Hepatocyte (in vitro differentiated cells): ENCODE measurements at places on chromosomes 7 and 10.

DNA sequence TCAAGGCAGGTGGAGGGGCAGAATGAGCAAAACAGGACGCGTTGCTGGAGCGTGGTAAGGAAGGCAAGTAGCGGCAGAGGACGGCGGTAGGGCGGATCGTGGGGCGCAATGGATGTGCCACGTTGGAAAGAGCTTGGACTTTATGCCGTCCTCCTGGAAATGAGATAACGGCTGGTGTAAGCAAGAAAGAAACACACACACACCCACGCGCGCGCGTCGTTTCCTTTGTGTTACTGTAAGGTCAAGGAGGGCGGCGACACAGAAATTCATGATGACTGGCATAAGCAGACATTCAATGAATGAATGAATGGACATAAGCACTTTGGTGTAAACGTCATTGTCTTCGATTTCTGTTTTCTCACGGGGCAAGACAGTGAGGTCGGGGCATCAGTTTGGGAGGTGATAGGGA lies 683 bp upstream of the ENTPD7 start:
- DNase-seq = peak; percentile 80

- no peak for DNase-seq
These were observed 22.3 kb downstream of the BTBD16 start for GRCh38 chr10:122293156-122293960.

DNA sequence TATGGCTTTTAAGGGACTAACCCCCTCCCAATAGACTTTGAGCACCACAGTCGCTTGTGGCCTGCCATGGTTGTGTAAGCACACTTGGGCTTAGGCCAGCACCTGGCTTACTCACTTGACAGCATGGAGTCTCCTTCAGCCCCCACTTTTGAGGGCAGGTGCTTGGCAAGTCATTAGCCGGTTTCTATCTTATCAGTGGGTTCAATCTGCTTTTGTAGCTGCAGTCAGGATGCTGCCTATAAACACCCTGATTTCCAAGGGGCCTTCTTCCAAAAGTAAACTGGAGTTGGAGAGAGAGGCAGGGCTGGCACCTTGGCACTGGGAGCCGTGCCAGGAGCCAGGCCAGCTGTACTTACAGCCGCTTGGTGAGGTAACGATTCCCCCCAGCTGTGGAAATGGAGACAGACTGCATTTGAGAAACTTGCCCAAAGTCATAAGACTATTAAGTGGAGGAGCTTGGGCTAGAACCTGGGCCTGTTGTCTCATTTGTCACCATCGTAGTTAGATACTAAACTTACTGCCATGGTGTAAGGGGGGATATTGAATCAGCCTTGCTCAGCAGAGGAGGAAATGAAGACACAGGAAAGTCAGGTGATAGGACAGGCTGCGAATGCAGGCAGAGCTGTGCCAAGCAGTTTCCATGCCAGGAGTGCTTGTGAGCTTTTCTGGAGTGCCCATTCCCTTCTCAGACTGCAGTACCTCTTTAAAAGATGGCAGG lies 92.2 kb upstream of the EFCAB10 start:
- DNase-seq = no peak

GRCh38 chr10:85979598-85979997 lies 387.0 kb downstream of the GRID1 start:
- no peak for DNase-seq

DNA sequence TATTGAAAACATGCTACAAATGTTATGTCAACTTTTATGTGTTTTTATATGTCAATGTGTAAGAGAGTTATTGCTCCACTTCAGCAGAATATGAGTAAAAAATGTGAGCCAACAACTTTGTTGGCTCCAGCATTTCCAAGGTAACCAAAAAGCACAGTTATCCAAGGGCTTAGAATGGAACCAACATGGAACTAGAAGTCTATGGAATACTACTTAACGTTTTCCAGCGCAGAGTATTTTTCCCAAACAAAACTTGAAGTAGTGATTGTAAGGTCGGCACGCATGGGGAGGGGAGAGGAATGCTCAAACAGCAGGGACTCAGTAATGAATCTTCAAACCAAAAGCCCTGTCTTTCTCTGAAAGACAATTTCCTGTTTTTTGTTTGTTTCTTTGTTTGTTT lies 45.0 kb upstream of the TSPAN13 start:
- no peak for DNase-seq

- DNase-seq = no peak
These were observed 226.5 kb downstream of the PRKG1 start for GRCh38 chr10:51300617-51301304.

DNA sequence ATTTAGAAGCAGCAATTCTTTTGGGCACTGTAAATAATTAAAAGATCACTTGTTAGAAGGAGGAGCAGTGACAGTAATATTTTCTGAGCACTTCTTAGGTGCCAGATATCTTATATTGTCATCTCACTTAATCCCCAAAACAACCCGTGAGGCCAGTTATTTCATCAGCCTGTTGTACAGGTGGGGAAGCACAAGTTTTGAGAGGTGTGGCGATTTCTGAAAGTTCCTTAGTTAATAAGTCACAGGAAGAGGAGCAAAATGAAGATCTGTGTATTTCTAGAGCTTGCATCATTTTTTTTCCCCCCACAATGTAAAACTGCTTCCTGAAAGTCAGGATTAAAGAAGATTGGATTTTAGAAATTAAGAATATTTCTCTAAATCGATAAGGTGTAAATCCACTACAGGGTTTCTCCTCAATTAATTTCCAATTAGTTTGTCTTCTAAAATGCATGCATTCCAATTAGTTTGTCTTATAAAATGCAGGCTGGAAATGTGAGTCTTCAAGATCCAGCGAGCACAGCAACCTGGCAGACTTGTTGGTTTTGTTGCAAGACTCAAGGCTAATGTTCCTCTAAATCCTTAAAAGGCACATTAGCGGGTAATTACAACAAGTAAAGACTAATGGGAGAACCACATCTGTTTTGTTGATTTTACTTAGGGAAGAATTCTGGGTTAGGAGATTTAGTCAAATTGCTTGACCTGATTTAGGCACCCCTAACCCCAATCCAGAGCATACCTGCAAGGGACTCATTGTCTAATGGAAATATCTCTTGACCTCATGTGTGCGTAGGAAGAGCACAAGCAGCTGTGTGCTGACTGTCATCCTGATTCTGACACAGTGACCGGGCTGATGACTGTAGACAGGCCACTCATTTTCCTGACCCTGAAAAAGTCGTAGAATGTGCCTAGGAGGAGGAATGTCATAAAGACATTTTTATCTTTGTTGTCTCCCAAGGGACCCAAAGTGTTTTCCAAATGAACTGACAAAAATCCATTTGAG lies 272.0 kb downstream of the BAMBI start:
- DNase-seq = peak; percentile 31

DNA sequence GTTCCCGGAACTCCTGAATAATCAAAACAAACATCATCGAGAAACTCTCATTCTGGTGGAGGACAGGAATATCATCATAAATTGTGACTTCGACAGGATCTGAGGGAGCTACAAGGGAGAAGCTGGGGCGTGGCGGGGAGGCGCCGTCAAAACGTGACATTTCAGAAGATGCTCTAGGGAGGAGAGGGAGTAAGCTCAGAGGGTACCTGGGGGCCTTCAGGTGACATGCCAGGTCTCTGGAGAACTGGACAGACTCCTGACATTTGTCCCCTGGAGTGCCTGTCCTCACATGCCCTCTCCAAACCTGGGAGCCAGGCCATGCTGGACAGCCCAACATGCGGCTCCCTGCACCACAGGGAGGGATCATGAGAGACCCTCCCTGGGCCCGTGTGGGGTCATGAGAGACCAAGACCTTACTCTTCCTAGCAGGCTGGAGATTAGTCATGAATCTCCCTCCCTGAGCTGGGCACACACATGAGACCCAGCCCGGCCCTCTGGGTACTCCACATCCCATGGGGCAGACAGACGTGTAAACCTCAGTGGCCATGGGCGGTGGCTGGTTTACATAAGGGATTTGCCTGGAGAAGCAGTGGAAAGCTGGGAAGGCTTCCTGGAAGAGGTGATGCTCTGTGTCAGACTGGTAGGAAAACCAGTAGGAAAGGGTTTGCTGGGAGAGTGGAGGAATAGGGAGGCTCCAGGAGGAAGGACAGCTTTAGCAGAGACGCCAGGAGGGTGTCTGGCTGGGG lies 81.0 kb downstream of the MYL10 start:
- DNase-seq = no peak

DNA sequence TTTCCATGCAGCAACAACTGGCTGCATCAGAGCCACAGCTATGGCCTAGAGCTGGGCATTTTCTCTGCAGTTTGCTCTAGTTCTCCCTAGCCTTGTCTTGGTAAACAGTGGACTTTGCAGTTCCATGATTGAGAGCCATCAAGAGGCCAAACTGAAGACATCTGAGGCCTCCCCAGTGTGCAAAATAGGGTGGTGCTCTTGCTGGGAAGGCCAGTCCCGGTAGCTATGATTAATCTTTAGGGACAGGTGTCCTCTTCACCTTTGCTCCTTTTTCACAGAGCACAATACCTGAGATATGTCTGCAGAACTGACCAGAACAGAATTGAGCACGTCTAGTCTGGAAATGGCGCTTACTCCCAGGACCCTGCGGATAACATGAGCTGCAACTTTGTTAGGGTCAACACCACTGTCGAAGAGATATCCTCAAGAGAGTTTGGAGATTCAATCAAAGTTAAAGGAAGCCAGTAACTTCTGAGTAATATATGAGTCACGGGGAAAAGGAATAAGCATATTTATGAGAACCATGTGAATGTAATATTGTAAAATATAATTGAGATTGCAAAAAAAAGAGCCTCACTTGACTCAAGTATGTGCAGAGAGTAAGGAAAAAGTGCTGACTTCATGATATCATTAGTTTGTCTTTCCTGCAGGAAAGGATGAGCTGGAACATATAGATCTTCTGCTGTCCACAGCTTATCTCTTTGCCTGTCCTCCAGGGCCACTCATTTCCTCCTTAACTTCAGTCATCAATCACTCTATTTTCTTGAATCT lies 76.7 kb downstream of the ANK3 start:
- DNase-seq = no peak

- DNase-seq = peak; percentile 75
These were observed 66.2 kb downstream of the FAM241B start for GRCh38 chr10:69696073-69696731.

- peak; percentile 88 for DNase-seq
These were observed 78.6 kb upstream of the C10orf90 start for GRCh38 chr10:126749015-126749655.

- no peak for DNase-seq
These were observed 14.5 kb upstream of the C1QL3 start for GRCh38 chr10:16536155-16536554.

GRCh38 chr7:128104108-128104742 lies 73.0 kb upstream of the LRRC4 start:
- no peak for DNase-seq

DNA sequence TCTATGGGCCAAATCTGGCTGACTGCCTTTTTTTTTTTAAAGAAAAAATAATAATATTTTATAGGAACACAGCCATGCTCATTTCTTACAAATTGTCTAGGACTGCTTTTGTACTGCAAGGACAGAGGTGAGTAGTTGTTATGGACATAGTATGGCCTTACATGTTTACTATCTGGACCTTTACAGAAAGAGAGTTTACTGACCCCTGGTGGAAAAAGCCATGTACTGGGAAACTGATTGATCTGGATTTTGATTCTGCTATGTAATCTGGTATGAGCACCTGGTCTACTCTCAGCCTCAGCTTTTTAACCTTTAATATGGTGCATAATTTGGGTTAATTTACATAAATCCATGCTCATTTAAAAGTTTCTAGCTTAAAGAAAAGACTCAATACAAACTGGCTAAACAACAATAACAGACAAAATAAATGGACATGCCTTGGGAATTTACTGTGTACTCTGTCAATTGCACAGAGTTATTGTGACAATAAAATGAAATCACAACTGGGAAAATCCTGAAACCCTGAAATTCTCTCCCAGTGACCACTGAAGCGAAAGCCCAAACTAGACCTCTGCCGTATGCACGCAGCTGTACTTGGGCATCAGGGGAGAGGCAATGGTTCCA lies 260.7 kb downstream of the BMPER start:
- DNase-seq = peak; percentile 26

GRCh38 chr7:10439027-10439426 lies 534.6 kb upstream of the PHF14 start:
- DNase-seq = no peak

GRCh38 chr10:116276981-116277380 lies 4.0 kb upstream of the GFRA1 start:
- no peak for DNase-seq

DNA sequence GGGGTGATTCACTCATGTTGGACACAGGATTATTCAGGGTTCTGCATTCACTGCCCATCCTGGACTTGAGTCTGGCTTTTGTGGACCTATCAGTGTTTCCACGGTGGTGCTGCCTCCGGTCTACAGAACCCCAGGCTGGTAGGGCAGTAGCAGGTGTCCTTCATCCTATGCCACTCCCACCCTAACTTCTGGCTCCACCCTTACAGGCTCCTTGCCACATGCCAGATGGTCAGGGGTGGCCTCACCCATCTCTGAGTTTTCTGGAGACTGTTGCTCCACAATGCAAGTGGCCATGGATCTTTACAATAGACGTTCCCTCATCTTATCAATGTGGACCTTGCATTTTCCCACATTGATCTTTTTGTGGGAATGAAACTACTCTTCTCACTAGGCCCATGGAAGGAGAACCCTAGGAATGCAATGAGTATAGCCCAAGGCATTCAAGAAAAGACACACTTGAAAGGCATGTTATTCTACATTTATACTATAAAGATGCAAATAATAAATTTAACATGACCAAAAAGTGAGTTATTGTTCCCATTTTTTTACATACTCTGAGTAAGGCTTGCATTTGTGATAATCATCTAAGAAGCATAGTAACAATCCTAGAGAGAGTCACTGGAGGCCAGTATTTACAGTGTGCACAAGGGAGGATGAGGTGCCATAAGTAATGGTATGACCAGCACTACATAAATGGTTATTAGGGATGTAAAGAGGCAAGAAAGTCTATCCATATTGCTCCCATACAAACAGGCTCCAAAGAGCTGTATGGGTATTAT lies 57.4 kb upstream of the ADO start:
- DNase-seq = no peak

DNA sequence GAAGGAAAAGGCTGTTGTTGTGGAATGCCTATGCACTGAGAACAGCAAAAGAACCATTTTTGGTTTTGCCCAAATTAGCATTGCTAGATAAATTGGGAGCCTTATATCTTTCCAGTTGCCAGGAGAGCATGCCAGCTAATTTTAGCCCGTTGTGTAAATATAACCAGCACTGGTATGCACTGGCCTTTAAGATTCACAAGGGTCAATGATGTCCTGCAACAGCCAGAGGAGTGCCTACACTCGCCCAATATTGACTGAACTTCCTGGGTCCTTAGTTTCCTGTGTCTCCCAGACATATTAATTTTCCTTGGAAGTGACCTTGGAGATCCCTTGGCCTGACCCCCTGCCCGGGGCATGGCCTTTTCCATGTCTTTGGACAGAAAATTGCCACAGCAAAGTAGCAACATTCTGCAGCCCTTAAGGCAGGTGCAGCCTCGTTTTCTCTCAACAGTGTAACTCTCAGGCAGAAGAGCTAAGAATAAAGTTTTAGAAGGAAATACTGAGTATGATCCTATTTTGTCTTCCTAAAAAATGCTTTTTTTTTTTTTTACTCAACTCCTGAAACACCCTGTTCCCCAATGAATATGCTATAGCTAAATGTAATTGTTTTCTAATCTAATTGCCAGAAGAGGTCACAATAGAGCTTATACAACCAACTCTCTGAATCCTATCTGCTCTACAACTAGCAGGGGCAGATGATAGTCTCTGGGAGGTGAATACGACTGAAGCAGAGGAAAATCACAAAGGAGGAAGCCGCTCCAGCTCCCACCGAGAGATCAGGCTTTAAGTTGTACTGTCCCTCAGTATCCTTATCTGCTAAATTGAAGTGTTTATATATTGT lies 131.9 kb upstream of the PCGF5 start:
- DNase-seq = no peak
